ENCODE measurements at places on chromosomes 3 and 15.

- no peak for DNase-seq
Measured at GRCh38 chr3:52724511-52724910, 18.6 kb downstream of the SPCS1 start.

GRCh38 chr15:71231758-71232157, 116.5 kb downstream of the THSD4 start:
- no peak for DNase-seq

DNA sequence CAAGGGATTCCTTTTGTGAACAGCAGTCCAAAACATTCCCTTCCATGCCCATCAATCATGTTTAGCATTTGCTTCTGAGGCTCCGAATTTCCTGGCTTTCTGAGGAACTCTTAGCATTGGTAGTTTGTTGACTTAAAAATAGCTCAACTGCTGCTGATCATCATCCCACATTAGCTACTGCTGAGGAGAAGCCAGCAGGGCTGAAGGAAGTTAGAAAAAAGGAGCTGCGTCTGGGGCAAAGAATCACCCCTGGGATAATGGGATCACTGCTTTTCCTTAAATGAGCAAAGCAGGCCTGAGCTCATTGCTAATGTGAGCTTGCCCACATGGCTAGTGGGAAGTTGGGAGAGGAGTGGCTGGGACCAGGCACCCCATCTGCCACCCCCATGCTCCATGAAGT, 39.8 kb downstream of the CYP19A1 start:
- no peak for DNase-seq

- no peak for DNase-seq
Measured at GRCh38 chr3:141795741-141796080, 32.5 kb downstream of the GRK7 start.

DNA sequence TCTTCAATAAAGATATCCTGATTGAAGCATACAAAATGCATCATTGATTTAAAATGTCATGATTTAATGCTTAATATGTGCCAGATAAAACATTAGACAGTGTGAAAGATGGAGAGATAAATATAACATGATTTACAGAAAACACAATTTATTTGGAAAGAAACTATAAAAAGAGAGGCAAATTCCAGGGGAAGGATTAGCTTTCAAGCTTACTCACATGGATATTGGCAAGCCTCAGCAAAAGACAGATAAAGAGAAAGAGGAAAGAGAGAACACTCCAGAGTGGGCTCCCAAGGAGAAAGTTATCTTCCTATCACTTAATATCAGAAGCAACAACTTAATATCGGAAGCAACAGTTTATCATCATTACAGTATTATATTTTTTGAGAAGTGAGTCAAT, 1036.5 kb downstream of the SQOR start:
- no peak for DNase-seq
